Stimulated activated naive CD8-positive, alpha-beta T cell treated with anti-CD3 and anti-CD28 coated beads, Interleukin-15, amount 100 ng/mL, for 72 hours (primary cell): ENCODE measurements at places on chromosomes 13 and 19.

DNA sequence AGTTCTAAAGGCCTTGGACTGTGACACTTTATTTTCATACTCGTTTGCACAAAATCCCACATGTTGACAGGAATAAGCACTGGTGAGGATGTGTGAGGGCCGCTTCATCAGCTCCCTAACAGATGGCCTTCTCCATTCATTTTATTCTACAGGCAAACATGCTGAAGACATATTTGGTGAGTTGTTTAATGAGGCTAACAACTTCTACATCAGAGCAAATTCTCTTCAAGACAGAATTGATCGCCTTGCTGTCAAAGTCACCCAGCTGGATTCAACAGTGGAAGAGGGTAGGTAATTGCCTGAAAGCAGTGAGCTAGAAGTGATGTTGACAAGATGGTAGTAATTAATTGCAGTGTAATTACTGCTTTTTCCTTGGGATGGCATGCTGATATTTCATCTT lies 95.7 kb downstream of the GPR12 start:
- no peak for DNase-seq

DNA sequence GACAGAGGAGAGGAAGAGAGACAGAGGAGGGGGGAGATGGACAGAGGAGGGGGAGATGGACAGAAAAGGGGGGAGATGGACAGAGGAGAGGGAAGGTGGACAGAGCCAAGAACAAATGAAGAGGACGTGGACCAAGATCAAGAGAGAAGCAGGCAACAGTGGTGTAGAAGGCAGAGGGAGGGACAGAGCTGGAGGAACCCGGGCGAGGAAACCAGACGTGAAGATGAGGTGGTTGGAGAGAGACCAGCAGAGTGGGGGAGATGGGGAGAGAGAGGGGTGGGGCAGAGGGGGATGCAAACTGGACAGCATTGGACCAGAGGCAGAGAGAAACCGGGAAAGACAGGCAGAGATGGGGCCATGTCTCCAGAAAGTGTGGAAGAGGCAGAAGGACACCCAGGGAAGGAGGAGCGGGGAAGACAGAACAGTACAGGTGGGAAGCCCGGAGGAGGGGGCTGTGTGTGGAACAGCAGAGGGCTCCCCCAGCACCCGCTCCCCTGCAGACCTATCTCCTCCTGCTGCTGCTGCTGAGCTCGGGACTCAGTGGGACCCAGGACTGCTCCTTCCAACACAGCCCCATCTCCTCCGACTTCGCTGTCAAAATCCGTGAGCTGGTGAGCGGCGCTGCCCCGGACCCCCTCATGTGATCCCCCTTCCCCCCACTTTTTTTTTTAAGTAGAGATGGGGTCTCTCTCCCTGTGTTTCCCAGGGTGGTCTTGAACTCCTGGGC lies 1.3 kb downstream of the FLT3LG start:
- no peak for DNase-seq

- DNase-seq, result peak; percentile 48
Observed at GRCh38 chr19:11446652-11447301, 11.3 kb downstream of the PRKCSH start.

DNA sequence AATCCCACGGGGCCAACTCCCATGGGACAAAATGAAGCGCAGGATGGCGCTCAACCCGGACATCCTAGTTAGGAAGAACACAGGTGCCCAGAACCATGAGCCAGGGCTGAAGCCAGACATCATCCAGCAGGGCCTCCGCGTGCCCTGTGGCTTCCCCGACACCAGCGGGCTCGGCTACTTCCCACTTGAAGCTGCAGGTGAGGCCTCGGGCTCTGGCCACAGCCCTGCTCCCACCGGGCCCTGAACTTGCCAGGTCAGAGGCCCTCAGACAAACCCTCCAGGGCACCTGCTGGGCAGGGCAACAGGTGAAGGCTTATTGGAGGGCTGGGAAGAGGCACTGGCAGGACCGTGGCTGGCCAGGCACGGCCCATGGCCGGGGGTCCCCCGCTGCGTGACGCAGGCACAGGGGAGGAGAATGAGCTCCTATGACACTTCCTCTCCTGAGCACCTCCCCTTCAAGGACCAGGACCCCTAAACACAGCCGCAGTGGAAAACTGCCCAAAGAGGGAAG lies 117.7 kb downstream of the STK24 start:
- DNase-seq, result no peak

GRCh38 chr13:97975280-97975847 lies 21.9 kb downstream of the IPO5 start:
- no peak for DNase-seq

DNA sequence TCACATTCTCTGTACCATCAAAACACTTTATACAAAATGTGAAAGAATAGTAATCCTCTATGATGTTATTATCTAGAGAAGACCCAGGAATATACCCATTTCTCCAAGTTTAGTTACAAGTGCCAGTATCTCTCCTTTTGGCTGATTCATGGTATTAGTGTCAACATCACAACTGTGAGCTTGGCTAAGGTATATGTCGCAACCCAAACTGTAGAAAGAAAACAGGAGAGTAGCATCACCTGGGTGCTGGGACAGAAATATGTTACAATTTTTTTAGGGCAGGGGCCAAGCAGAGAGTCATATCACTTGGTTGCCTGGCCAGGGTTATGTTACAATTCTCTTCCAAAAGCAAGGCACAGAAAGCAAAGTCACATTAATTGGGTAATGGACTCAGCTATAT lies 127.2 kb upstream of the ZNF91 start:
- no peak for DNase-seq

DNA sequence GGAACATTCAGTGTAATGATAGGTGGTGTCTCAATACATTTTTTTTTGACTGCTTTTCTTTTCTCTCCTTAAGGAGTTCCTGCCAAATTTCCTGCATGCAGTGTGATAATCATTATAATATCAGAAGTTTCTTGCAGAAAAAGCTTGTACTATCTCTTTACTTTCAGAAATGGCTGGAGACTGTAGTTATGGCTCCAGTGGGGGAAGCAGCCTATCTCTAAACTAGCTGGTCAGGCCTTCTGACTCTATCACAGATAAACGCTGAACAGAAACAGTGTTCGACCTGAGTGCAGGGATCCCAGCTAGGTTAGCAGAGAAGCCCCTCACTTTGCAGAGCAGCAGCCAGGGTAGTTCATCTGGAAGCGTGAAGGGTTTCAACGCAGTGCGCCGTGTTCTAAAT lies 1.9 kb downstream of the CCNE1 start:
- no peak for DNase-seq

GRCh38 chr13:55550624-55551023 lies 1590.1 kb upstream of the PRR20A start:
- no peak for DNase-seq

GRCh38 chr13:36668316-36668715 lies 5.5 kb upstream of the SERTM1 start:
- no peak for DNase-seq

DNA sequence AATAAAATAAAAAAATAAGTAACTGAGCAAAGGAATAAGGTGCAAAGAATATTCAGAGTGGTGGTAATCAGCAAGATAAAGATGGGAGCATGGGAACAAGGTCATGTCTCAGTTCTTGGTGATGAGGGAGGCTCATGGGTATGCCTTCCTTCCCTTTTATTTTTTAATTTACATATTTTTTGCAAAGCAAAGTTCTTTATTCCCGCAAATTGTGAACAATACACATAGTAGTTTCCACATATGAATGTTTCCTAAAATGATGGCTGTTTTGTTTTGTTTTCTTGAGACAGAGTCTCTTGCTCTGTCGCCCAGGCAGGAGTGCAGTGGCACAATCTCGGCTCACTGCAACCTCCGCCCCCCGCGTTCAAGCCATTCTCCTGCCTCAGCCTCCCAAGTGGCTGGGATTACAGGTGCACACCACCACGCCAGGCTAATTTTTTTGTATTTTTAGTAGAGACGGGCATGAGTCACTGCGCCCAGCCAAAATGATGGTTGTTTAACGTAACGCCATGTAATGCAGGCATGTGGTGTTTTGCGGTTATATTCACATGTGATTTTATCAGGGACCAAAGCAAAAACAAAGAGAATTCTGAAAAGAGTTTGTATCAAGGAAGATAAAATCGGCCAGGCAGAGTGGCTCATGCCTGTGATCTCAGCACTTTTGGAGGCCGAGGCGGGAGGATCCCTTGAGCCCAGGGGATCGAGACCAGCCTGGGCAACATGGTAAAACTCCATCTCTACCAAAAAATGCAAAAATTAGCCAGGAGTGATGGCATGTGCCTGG lies 4.5 kb upstream of the ADGRE2 start:
- no peak for DNase-seq

DNA sequence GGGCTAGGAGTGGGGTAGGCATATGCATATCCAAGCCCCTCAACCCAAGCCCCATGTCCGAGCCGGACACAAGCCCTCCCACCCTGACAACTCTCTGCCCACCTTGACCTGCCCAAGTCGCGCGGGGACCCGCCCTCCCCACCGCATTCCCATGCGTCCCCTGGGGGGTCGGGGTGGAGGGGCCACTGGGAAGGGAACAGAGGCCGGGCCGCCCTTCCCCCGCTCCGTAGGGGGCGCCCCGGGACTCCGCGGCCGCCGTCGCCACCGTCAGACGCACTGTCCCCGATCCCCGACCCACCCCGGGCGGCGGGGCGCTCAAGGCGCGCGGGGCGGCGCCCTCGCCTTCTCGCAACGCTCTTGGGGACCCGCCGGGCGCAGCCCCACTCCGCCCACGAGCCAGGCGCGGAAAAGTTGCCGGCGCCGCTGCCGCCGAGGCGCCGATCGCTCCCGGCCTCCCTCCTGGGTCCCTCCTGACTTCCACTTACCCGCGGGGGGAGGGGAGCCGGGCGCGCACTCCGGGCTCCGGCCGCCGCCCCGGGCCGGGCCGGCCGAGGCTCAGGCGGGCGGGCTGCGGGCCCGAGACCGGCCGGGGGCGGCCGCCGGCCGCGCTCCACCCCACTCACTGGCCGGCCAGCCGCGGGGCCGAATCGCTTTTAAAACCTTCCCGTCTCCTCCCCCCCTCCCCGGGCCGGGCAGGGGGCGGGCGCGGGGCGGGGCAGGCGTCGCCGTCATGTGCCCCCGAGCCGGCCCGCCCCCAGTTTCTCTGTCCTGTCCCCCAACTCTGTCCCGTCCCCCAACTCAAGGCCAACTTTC lies 34.4 kb upstream of the NANOS3 start:
- DNase-seq, result peak; percentile 65

DNA sequence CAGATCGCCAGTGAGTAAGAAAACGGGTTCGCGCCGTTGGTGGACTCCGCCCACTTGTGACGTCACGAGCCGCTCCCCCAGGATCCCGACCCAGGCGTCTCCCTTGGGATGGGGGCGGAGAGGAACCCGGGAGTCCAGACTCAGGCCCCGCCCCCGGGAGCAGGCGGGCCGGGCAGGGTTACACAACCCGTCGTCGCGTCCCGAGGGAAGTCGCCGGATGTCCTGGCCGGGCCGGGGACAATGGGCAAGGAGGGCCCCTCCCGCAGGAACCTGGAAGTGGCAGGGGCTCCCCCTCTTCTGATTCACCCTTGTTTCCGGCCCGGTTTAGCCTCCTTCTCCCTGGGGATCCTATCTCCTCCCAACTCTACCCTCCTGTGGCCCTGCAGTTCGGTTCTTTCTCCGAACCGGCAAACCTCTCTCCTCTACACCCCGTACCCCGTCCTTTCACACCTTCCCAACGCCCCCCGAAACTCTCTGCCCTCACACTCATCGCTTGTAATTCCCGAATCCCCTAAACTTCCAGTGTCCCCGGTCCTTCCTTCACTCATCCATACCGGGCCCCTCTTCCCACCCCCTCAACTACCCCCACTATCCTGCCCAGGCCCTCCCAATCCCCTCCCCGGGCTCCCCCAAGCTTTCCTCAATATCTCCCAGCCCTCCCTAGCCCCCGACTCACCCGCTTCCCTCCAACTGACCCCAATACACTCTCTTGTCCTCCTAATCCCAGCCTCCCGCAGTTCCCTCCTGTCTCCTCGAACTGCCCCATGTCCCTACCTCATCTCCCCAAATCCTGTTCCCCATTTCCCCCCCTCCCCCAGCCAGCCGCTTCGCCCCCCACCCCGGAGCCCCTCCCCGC lies 20.0 kb upstream of the ERCC1 start:
- DNase-seq, result peak; percentile 55

- DNase-seq, result no peak
Observed at GRCh38 chr19:48636859-48637448, at the start of gene DBP. Gene DBP, minus strand, starts transcription at chr19:48637379. Its CDS starts 385 bp downstream, at chr19:48636994.

DNA sequence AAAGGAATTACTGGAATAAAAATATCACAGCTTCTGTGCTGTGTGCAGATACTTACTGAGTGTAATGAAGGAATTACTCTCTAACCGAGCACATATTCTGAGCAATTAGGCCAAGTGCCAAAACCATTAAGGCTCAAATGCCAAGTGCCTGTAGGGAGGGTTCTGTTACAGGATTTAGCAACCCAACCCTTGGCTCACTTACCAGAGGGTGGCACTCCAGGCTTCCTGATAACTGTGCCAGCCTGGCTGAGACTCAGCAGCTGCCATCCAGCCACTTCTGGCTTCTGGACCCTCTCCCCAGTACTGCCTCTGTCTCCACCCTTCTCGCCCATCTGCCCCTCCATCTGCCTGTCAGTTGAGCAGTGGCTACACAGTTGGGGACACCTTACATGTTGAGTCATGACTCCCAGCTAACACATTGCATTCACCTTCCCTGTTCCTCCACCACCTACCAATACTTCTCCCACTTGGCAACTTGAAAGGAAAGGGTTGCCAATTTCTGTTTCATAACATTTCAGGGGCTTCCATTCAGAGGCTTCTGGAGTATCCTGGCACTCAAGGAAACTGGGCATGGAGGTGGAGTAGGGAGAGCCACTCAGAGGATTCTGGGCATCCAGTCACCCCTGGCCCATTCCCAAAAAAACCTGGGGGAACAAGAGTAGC lies 110.5 kb downstream of the COG6 start:
- peak; percentile 17 for DNase-seq

DNA sequence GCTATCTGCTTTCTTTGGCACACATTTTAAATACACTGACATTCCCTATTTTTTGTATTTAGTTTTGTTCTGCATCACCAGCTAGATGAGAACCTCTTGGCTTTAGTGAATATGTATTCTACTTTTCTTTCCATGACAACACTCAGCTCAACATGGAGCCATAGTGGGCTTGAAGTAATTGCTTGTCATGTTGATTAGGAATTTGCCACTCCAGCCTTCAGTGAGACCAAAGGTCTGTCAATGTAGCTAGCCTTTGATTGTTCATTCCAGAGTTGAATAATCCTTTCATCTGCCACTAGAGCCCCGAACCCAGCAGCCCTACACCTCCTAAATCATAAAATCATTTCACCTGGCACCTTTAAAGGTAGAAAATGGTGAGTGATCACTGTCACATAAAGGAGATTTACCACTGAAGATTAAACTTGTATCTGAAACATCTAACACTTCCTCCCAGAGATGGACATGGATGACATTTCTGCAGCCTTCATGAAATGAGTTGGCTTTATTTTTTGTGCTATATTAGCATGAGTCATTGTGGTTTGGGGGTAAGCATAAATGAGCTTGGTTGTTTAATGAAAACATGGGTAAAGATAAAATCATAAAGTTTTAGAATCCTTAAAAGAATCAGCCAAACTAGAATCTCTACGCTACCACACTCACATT lies 29.2 kb upstream of the GARRE1 start:
- DNase-seq, result no peak

- DNase-seq, result peak; percentile 26
Observed at GRCh38 chr19:23771761-23772674, 13.3 kb upstream of the ZNF681 start.

DNA sequence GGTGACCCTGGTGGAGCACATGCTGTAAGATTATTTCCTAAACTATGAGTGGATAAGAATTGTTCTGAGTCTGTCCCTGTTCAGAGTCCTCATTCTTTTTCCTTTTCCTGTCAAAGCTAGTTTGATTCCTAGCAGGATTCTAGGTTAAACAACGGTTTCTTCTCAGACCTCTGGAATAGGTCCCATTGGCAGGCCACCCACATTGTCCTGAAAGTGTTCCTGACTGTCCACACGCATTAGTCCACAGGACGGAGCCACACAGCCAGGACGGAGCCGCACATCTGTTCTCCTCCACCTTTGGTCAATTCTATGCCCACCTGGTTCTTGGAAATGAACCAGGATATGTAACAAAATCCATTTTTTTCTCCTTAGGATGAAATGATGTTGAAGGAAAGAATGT lies 46.1 kb downstream of the ANKRD10 start:
- DNase-seq, result no peak
